CD8-positive, alpha-beta memory T cell (primary cell): ENCODE measurements at places on chromosomes 12 and 14. TPM values are rescaled to one million over a fixed set of nuclear protein-coding genes. Genes with fewer than 3 reads are reported as not detected.

GRCh38 chr12:402029-402389 lies 565 bp downstream of the CCDC77 start:
- DNase-seq = no peak

GRCh38 chr12:91609283-91609682 lies 426.7 kb upstream of the DCN start:
- no peak for DNase-seq

DNA sequence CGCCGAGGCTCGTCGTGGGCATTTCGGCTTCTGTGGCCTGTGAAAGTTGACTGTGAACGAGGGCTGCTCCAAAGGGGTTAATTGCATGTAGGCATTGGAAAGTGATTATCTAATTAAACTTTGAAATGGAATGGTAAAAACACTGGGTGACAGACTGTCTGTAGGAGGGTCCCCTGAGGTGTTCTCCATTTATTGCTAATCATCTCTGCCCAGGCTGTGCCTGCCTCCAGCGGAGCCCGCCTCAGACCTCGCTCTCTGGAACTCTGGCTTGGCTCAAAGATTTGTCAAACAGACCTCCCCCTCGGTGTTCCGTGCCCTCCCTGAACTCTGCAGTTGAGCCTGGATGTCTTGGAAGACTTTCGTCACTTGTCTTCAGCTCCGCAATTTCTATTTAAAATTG lies 50.2 kb upstream of the VRK1 start:
- no peak for DNase-seq

GRCh38 chr12:127400221-127400620 lies 866.7 kb upstream of the TMEM132C start:
- no peak for DNase-seq

DNA sequence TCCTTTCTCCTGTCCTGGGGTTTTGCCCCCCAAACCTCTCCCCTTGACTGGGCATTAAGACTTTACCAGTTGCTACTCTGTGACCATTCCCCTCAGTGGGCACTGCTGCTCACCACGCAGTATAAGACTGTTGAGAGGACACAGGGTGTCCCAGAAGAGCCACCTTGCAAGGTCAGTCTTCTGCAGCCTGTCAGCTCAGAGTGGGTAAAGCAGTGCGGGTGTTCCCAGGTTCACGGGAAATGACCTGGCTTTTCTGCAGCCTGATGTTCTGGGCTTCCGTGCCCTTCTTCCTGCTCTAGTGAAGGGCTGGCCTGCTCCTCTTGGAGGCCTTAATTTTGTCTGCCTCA lies 34.2 kb downstream of the KCNA1 start:
- no peak for DNase-seq

DNA sequence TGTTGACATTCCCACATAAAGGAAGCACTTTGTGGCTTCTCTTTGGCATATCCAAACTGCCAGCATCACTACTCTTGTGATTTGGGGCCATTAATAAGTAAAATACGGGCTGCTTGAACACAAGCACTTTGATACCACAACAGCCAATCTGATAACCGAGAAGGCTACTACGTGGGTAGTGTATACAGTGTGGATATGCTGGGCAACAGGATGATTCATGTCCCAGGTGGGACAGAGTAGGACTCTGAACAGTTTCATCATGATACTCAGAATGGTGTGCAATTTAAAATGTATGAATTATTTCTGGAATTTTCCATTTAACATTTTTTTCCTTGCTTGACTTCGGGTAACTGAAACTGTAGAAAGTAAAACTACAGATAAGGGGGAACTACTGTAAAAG lies 225.0 kb upstream of the DDHD1 start:
- no peak for DNase-seq

DNA sequence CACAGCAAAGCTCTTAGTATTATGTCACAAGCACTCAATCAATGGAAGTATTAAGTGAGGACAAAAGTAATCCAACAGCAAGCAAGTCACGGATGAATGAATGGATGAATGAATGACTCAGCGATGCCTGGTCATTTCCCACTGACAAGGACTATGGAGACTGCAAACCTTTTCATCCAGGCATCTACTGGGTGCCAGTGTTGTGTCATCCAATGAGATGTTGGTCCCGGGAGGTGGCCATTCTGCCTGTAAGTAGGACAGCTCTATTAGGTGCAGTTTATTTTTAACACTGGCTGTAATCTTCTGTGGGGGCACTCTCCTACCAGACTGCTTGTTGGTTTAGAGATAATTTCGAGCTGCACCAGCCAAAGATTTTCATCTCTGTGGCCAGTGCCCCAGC lies 39.4 kb downstream of the STAB2 start:
- DNase-seq = no peak

DNA sequence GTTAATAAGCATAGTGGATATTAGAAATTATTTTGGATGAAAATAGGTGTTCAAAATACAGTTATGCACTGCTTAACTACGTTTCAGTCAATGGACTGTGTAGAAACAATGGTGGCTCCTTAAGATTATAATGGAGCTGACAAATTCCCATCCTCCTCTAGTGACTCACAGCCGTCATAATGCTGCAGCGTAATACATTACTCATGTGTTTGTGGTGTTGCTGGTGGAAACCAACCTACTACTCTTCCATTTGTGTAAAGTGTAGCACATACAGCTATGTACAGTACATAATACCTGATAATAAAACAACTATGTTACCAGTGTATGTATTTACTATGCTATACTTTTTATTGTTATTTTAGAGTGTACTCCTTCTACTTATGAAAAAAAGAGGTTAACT lies 111.2 kb upstream of the TMCC3 start:
- DNase-seq = no peak

GRCh38 chr12:101733166-101733565 lies 6.1 kb downstream of the SYCP3 start:
- no peak for DNase-seq

COCH gene
- total RNA-seq = 1.4 TPM

SERPINA10 gene
- total RNA-seq = not detected
